ENCODE measurements at places on chromosomes 5 and 9.

DNA sequence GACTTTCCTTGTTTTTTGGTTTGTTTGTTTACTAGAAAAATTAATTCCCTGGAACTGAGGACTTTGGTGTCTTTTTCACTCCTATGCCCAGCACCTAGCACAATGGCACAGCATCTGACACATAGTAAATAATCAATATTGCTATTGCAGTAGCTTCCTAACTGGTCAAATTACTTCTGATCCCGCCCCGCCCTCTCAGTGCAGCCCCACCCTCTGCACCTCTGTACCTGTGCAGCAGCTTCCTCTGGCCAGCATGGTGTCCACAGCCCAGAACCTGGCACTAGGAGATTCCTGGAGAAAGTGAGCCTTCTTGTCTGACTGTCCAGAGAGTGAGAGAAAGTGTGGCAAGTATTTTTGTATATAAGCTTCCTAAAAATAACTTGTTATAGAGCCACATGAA, 343.2 kb downstream of the ZNF608 start:
- no peak for DNase-seq

DNA sequence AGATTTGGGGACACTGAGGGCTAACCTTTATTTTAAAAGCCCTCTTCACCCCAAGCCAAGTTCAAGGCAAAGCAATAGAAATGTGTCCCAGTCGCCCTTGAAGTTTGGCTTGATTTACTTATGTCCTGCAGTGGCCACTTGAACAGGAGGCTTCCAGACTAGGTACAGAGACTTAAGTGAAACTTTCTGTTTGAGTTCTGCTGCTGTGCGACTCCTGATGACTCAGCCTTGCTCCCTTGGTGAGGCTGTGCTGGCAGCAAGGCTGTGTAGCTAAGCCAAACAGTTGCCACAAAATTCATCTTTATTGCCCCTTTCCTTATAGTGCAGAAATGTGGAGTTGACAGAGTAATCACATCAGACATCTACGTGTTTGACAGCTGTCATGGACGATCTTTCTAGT, 68.8 kb upstream of the NTRK2 start:
- DNase-seq = no peak

DNA sequence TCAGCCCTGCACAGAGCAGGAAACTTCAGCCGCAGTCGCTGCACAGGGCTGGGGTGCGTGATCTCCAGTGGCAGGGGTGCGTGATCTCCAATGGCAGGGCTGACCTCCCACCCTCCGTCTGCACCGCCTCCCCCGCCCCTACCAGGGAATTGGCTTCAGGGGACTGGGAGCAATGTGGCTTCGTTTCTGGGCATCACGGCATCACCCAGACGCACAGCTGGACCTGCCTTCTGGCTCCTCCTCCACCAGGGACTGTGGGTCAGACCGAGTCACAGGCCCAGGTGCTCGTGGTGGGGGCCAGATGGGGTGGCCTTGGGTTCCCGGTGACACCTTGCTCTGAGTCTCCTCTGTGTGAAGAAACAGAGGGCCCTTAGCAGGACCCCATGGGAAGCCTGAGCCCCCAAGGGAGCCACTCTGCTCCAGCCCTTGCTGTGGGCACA, 51.1 kb downstream of the AHRR start:
- no peak for DNase-seq

DNA sequence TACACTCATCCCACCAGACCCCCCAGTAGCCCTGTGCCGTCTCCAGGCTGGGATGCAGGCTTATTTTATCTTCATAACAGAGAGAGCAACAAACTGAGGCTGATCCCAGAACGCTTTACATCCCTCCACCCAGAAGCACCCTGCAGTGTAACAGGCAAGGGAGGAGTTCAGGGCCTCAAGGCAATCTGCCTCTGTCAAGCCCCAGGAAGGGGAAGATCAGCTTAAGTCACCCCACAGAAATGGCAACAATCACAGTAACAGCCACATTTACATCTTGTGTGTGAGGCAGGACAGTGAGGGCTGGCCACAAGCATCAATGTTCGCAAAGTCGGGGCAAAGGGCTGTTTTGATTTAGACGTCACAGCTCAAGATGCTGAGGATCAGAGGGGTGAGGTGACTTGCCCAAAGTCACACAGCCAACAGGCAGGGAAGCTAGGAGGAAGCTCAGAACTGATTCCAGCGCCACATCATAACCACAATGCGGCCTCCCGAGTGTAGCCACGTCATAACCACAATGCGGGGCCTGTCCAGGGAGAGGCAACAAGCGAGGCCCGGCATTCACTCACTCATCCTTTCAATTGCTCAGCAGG, 14.4 kb downstream of the STK10 start:
- DNase-seq = peak; percentile 34

DNA sequence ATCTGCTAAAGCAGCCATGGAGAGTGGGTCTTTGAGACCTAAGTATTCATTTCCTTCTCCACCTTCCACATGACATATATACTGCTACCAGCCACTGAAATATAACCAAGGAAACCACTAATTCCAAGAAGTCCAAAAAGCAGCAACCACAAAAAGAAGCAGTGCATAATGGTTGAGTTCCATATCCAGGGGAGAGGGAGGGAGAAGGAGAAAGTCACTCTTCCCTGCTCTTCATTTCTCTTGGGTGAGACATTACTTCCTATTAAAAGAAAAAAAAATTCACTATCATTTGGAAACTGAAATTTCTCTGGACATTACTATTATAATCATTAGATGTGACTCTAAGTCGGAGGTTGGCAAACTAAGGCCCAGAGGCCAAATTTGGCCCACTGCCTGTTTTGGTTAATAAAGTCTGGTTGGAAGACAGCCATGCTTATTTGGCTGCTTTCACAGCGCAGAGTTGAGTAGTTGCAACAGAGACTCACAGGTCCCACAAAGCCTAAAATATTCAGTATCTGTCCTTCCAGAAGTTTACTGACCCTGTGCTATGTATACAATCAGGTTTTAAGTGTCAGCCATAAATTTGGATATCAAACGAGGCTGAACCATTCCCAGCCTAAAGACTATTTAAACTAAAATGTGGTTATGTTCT, 168.6 kb downstream of the MPDZ start:
- no peak for DNase-seq

GRCh38 chr5:113900141-113900540, 386.6 kb downstream of the YTHDC2 start:
- no peak for DNase-seq

Data from hematopoietic multipotent progenitor cell (in vitro differentiated cells).